NB4 (cell line): ENCODE measurements at places on chromosomes 16 and 17.

- no peak for DNase-seq
Measured at GRCh38 chr17:692116-692515, 22.5 kb downstream of the VPS53 start.

DNA sequence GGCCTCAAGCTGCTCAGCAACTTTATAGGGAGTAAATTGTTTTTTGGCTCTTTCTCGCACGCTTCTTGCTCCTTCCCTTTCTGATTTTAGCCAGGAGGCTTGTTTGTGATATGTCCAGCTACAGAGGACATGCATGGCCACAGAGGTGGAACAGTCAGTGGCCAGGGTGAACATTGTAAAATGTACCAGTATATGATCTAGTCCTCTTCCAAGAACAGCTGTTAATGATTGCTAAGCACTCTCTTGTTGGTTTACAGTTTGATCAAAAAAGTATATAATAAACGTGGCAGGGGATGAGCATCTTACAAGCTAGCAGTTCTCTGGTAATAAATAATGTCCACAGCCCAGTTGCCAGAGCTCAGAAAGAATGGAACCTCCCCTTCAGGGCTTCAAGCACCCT is 461.7 kb upstream of the DYNLRB2 start:
- no peak for DNase-seq

GRCh38 chr16:19089410-19089955 is 22.1 kb downstream of the COQ7 start:
- DNase-seq = no peak

- peak; percentile 100 for DNase-seq
Measured at GRCh38 chr16:70428178-70428998, 10.5 kb downstream of the ST3GAL2 start.

DNA sequence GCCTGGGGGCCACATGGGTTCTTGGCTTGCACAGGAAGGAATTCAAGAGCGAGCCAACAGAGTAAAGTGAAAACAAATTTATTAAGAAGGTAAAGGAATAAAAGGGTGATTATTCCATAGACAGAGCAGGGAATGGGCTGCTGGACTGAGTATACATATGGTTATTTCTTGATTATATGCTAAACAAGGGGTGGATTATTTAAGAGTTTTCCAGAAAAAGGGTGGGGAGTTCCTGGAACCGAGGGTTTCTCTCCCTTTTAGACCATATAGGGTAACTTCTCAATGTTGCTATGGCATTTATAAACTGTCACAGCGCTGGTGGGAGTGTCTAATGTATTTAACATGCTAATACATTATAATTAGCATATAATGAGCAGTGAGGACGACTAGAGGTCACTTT is 2.0 kb downstream of the MMP2 start:
- DNase-seq = no peak

GRCh38 chr16:70250748-70251628 is 752 bp downstream of the EXOSC6 start:
- DNase-seq = peak; percentile 79
